NCI-H345 (cell line): ENCODE measurements at places on chromosomes 11 and 22.

DNA sequence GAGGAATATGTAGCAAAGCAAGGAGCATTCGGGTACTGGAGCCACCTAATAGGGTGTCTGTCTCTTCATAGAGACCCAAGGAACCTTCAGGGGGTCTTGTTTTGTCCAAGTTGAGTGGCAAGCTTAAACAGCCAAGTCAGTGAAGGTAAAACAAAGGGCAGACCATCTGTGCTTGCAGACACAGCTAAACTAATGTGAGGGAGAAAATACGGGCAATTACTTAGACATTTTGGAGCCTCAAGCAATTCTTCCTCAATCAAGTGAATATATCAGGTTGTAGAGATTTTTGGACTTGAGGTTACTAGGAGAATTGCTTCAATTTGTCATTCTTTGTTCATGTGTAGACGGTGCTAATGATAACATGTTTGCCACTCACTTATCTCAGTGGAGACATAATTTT, 148.2 kb upstream of the ARHGAP20 start:
- DNase-seq: no peak

DNA sequence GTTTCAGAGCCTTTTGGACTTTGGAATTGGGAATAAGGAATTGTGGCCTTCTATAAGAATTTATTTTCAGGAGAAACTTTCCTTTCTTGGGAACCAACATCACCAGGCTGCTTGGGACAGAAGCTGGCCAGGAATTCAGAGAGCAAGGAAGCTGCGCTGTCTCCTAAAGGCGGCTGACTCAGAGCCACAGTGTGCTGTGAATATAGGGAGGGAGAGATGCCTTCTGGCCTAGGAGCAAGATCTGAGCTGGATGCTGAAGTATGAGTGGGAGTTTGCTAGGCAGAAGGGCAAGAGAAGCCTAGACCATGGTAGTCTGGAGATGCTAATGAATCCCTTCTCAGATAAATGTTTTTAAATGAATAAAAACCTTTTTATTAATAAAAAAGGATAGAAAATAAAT, 213.7 kb upstream of the TBCEL start:
- no peak for DNase-seq

DNA sequence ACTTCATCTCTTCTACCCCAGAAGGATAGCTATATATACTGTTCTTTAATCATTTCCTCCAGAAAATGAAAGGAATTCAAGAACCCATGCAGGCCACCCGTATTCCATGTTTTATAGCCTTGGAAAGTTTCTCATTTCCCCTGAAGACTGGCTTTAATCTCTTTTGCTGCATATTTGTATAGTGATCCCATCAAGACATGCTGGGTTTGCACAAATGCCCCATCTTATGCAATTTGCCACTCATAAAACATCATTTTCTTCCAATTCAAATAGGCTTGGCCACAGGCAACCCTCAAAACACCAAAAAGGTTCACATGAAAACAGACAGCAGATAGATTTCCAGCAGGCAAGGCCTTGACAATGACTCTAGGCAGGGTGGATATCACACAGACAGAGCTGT, 28.3 kb upstream of the APOA1 start:
- no peak for DNase-seq

DNA sequence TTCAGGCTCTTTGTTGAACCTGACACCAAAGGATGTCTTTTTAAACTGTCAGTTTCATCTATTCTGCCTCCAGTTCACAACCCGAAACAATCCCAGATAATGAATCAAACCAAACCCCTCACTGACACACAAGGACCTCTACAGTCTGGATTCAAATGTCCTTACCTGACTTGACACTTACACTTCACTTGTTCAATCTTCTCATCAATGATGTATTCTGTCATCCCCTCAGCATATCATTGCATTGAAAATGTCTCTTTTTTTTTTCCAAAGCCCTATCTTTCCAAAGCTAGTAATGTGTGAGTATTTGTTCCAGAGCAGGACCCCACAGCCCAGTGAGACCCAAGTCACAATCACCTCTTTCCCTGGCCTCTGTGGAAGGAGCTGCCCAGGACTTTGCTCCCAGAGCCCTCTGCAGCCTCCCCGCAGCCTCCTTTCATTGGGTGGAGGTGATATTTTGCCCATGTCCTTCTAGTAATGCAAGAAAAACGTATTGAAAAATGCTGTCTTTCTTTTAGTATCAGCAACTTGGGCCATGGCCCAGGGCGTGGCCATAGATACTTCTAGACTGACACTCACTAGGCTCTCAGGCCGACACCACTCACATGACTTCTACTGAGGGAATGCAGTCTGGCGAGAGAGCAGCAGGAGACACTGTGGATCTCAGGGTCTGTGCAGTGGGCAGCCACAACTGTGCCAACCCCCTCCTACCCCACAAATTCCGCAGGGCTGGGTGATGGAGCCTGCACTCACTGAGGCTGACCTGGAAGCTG, 18.2 kb downstream of the RFPL3 start:
- no peak for DNase-seq

- no peak for DNase-seq
Measured at GRCh38 chr11:60396799-60397198, 540 bp downstream of the MS4A14 start.

DNA sequence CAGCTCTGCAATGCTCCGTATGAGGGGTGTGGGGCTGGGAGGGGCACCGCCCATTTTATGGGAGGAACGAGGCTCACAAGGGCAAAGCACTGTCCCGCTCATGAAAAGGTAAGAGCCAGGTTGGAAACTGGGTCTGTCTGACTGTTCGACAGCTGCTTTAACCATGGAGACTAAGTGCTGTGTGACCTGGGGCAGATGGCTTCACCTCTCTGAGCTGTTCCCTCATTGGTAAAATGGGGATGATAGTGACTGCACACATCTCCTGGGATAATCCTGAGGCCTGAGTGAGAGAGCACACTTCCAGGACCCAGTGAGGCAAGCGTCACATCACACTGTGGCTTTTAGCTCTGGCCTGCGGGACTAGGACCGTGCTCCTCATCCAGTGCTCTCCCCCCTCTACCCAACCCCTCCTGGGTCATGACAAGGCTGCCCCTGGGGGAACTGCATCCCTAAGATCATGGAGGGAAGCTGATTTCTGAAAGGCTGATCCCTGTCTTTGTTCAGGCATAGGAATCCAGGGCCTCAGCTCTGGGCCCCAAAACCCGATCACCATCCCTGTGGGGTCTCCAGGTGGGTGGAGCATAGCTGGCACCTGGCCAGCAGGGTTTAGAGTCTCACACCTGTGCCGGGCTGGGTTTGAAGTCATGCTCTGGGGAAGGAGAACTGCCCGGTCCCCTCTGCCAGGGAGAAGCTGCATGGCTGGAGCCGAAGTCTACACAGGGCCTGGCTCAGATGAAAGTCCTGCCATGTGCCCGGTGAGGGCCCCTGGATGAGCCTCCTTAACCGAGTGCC, 21.3 kb downstream of the FGF3 start:
- no peak for DNase-seq

DNA sequence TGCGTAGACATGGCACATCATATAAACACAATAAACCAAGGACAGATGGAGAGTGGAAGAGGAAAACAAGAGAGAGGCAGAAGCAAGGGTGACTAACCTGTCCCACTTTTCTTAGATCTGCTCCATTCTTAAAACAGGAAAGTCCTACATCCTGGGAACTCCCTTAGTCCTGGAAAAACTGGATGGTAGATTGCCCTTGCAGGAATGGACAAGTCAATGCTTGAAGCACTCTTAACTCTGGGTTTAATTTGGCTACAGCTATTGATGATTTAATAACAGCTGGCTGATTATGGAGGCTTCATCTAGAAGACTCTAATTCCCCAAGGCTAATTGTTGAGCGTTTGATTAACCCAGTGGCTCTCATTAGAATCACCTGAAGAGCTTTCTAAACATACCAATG, 258.8 kb downstream of the MIAT start:
- no peak for DNase-seq

GRCh38 chr22:46399251-46400024, 63.9 kb downstream of the TRMU start:
- no peak for DNase-seq

GRCh38 chr22:26953012-26953883, 295.9 kb downstream of the MIAT start:
- no peak for DNase-seq

DNA sequence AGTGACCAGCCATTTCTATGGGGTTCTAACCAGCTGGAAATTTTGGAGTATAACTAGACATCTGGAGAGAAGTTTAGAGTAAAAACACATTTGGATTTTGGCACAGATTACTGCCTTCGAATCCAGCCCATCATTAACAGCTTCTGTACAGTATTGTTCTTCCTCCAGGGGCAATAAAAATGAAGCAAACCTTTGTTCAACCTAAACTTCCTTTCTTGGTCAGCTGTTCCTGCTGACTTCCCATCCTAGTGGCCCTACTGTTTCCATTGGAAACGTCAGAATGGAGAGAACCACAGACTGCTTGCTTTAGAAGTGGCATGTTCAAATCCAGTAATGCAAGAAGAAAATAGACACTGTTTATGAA, 203.7 kb upstream of the MTMR2 start:
- DNase-seq: no peak

DNA sequence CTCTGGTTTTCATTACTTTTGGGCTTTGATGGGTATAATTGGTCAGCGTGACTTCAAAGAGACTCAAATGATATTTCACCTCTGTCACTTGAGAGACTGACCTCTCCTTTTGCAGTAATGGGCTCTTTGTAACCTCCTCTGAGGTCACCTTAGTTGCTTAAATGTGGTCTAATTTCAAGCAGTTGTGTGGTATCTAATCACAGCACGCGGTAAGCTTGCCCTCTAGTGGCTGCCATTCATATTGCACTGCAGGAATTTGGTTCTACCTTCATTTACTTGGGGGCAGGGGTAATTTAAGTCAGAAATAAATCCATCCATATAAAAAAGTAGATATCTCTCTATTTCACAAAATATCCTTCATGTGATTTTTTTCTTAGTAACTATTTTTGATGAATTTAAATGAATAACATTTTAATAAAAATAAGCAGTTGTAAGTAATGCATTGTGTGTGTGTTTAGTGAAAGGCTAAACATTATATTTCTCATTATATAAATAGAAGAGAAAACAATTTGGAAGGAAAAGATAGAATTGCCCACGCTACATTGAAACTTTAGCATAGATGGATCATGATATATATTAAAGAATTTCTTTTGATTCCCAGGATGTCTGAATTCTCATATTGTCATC, 55.0 kb upstream of the ANO3 start:
- DNase-seq: peak; percentile 68

- DNase-seq: no peak
Measured at GRCh38 chr11:7538031-7538430, 24.2 kb downstream of the PPFIBP2 start.

- no peak for DNase-seq
Measured at GRCh38 chr11:17753641-17754040, 19.1 kb downstream of the KCNC1 start.

DNA sequence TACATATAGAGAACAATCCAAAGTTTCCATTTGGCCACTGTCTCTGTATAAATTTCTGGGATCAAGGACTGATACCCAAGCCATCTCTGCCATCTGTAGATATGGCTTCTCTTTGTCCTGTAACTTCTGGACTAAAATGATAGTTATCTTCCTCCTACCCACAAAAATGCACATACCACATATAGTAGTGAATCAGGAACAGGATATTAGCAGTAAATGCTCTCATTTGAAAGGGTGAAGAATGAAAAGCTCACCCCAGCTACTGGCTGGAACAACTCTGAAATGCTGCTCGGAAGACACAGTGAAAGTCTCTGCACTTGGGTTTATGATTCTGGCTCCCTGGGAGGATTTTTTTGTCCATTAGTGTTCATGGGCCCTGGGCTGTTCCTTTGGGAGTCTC, 856.4 kb upstream of the LRRC4C start:
- no peak for DNase-seq

DNA sequence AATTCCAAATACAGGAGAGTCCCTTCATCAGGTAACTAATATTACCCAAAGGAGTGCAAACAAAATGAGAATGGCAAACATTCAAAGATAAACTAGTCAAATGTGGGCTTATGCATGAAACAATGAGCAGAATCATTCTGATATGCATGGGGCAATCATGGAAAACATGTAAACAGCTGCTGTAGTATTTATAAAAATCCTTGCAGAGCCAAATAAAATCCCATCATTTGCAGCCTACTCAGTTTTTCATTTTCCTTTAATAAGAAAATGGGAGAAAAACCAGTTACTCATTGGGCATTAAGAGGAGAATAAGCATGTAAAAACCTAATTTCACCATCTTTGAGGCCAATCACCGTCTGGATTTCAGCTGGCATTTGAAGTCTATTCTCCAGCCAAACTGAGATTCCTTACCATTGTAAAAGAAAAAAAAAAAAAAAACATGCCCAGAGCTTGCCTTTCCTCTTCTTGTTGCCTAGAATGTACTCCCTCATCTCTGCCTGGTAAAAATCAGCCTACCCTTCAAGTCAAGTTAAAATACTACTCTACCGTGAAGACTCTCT, 249.1 kb downstream of the TTC28 start:
- no peak for DNase-seq

DNA sequence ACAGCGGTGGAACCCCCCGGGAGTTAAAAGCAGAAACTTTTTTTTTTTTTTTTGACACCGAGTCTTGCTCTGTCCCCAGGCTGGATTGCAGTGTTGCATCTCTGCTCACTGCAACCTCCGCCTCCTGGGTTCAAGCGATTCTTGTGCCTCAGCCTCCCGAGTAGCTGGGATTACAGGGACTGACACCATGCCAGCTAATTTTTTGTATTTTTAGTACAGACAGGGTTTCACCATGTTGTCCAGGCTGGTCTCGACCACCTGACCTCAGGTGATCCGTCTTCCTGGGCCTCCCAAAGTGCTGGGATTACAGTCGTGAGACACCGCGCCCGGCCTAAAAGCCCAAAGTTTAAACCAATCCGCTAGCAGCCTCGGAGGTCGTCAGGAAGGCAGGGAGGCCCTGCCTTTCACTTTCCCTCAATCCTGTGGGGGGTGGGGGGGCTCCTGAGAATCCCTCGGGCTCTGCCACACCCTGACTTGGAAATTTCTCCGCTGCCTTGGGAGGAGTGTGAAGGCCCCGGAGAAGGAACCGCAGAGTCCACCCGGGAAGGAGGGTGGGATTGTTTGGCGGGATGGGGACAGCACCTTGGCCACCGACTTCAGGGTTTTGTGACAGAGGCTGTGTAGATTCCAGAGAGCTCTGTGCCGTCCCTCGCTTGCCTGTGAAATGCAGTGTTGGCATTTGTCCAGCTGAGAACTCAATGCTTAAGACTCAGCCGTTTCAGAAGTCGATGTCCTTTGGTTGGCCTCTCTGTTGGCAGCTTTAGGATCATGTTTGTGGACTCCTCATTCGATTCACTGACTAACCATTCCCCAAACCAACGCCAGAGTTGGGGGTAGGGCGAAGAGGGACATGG, 1.0 kb downstream of the ARHGAP8 start:
- no peak for DNase-seq

DNA sequence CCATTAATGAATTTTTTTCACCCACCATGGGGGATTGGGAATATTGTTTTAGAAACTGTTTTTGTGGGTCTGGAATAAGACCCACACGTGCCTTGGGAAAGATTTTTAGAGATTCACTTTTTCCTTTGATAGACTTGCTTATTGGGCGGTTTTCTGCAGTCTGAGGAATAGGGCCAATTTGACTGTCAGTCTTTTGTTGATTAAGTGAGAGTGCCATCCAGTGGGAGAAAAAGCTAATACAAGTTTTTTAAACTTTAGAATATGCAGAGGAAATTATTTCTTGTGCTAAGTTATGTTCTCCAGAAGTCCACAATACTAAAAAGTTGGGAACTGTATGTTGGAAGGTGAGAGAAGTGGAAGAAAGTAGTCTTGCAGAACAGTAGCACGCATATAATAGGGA, 56.1 kb downstream of the PRMT3 start:
- no peak for DNase-seq
